ENCODE measurements at places on chromosomes 3 and 15.

DNA sequence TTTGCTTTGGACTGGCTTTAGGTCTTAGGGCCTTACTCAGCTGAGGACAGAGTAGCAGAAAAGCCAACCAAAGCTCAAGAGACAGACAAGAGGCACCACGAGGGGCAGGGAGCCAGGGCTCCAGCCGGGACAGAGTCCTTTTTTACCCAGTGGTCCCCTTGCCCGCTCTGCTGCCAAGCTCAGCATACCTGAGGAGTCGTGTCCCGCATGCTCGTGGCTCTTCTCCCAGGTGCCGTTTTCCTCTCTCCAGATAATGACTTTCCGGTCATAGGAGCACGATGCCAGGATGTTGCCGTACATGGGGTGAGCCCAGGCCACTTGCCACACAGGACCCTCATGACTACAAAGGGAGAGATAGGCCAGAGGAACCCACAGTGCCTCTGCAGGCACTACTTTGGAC lies 8.5 kb downstream of the SEC13 start:
- no peak for DNase-seq

GRCh38 chr15:57684491-57685151 lies 21.9 kb upstream of the POLR2M start:
- no peak for DNase-seq

- DNase-seq, result no peak
Observed at GRCh38 chr15:59473226-59473625, 35.2 kb downstream of the FAM81A start.

GRCh38 chr3:9412293-9412692 lies 14.9 kb downstream of the SETD5 start:
- no peak for DNase-seq

GRCh38 chr3:41819236-41819635 lies 142.7 kb downstream of the ULK4 start:
- no peak for DNase-seq

DNA sequence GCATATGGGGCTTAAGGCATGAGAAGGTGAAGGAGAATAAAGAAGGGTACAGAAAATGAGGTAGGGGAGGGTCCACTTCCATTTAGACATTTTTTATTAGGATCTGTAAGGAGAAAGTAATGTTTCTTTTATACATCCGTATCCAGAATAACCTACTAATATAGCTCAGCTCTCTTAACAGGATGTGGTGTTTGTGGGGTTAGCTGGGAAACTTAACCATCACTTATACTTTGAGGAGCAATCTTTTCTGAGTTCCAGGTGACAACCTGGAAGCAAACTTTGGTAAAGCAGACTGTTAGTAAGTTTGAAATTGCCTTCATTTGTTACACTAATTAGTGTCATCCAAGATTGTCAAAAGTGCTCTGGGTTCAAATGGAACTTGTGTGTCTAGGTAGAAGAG lies 36.6 kb downstream of the BUB1B start:
- DNase-seq, result no peak

DNA sequence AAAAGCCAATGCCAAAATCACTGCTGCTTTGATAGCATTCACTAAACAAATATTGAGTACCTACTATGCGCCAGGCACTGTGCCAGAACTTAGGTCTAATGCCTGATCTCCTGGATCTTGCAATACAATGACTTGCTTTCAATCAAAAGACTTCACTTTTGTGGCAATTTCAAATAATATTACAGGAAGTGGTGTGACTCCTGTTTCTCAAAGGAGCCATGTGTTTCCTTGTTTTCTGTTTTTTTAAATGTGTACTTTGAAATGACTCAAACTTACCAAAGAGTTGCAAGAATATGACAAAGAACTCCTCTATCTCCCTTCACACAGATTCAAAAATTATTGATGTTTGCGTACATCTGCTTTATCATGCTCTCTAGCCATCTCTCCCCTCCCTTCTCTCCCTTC lies 18.3 kb downstream of the OSBPL10 start:
- DNase-seq, result no peak

- DNase-seq, result no peak
Observed at GRCh38 chr15:66053991-66054390, 184.7 kb downstream of the RAB11A start.

DNA sequence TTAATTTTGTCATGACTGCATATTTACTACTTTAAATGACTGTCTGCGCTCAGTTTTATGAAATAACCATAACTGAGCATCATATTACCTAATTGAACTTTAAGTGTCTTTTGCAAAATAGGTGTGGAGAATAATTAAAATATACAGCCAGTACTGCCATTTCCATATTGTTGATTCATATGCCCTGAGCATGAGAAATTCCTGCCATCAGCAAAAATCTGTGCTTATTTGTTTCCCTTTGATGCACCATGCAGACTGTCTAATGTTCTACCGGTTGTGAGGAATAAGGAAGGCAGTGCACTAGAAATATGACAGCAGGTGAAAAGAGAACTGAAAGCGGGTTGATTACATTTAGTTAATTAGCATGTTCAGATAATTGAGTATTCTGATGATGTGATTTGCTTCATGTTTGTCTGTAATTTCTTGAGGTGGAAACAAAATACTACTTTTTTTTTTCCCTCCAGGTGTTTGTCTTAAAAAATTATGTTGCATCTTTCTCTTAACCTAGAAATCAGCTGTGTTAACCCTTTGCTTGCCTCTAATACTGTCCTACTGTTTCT lies 229.4 kb upstream of the AZI2 start:
- no peak for DNase-seq

GRCh38 chr15:55999658-56000057 lies 6.2 kb upstream of the NEDD4 start:
- DNase-seq, result no peak

GRCh38 chr15:69089258-69089657 lies 71.2 kb upstream of the GLCE start:
- no peak for DNase-seq

- DNase-seq, result no peak
Observed at GRCh38 chr15:31079519-31079918, 22.0 kb downstream of the TRPM1 start.

GRCh38 chr3:27147215-27147614 lies 222.0 kb downstream of the NEK10 start:
- no peak for DNase-seq

DNA sequence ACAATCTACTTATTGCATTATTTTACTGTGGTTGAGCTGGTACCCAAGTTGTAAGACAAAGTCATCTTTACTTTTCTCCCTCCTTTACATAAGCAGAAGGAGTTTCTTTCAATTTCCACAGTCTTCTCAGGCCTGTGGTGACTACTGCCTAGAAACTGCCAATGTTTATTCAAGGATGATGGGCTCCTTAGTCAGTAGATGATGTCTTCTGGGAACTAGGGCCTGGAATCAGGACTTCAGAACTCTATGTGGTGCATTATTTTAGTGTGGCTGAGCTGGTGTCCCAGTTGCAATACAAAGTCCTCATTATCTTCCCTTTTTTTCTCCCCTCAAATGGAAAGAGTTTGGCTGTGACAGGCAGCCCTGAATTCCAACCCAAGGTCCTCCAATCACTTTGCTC lies 1762.5 kb downstream of the SI start:
- DNase-seq, result no peak

GRCh38 chr3:5058471-5058951 lies 63.6 kb upstream of the ARL8B start:
- DNase-seq, result peak; percentile 55

- DNase-seq, result peak; percentile 5
Observed at GRCh38 chr3:76500746-76501275, 539.1 kb upstream of the ROBO2 start.

- peak; percentile 88 for DNase-seq
Observed at GRCh38 chr3:59573911-59574310, 524.1 kb upstream of the CFAP20DC start.

GRCh38 chr3:29429055-29429679 lies 148.3 kb downstream of the RBMS3 start:
- no peak for DNase-seq

- DNase-seq, result no peak
Observed at GRCh38 chr3:36867810-36868209, 77.0 kb downstream of the TRANK1 start.

DNA sequence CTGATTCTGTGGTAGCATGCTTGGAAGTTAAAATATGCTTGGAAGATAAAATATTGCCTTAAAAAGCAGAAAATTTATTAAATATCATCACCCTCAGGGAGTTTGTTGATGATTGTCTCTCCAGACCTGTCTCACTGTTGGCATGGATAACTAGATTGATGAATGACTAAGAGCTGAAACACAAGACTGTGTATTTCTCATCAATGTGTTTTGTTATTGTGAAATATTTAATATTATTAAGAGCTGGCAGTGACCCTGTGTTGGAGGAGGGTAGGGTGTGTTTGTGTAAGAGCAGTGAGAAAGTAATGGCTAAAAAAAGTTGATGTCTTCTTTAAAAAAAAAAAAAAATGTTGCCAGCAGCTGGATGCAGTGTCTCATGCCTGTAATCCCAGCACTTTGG lies 82.2 kb downstream of the ITPR1 start:
- DNase-seq, result no peak

DNA sequence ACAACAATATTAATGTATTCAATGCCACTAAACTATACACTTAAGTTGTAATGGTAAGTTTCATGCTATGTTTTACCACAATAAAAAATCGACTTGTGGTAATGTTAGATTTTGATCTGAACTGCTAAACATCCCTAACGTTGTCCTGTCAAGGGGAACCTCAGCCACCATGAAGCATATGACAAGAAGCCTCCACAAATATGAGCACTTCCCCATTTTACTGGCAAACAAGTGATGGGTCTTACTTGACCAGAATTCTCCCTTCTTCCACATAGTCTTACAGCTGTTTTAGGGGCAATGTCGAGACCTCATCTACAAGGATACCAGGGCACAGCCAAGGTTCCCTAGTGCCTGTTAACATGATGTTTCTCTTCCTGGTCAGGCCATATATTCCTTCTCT lies 124.2 kb upstream of the ABI3BP start:
- no peak for DNase-seq

DNA sequence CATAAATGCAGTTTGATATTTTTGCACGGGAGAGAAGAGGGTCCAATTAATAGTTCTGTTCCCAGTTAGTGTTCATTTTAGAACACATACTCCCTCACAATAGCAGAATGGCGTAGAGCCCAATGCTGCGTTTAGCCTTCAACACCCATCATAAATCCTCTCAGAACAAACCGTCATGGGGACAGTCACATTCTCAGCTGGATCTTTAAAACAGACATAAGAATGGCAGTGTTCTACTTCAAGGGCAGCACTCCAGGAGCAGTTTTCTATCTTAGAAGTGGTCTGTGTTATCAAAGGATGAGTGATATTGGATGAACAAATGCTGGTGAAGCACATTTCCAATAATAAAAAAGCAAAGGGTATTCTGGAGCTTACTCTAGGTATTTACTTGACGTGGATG lies 230.5 kb downstream of the PDZRN3 start:
- DNase-seq, result no peak

GRCh38 chr3:73422571-73422970 lies 202.2 kb downstream of the PDZRN3 start:
- DNase-seq, result no peak

DNA sequence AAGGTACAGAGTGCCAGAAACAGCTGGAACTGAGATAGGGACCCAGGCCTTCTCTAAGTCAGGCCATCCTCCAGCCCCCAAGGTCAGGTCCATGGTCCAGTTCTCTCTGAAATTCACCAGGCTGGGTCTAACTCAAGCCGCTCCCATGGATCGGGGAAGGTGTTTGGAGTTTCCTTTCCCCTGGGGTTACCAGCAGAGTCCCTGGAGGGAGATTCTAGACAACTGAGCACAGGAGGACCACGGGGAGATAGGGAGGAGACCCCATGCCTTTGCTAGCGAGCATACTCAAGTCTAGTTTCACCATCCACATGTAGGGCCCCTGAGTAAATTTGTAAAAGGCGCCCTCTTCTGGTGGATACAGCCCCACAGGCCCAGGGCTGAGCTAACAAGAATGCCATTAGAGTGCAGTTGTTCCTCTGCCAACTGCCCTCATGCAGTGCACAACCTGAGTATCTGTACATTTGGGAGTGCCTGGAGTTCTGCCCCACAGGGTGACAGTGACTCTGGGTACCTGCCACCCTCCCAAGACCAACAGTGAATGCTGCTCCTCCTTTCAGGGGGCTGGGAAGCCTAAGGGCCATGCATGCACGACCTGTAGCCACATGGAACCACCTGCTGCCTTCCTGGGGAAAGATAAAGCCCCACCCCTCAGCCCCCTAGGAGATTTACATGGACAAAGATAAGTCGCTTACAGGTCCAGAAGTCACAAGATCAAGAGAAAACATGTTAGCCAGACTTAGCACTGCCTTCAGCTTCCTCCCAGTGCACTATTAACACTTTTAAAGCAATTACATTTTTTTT lies 89.0 kb downstream of the IQSEC1 start:
- peak; percentile 81 for DNase-seq

GRCh38 chr3:52813810-52814209 lies 16.7 kb downstream of the ITIH4 start:
- no peak for DNase-seq

DNA sequence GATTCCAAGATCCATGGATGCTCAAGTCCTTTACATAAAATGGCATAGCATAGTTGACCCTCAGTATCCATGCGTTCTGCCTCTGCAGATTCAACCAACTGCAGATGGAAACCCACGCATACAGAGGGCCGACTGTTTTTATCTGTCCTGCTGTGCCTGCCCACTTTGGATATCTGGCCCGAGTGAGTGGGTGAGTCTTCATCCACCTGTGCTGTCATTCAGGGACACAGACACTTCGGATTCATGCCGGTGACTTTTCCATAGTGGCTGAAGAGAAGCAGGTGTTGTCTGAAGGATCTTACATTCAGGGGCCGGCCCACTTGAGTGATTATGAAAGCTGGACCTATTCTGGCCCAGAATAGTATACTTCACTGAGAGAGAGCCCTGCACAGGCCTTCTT lies 85.1 kb downstream of the RYR3 start:
- DNase-seq, result no peak

DNA sequence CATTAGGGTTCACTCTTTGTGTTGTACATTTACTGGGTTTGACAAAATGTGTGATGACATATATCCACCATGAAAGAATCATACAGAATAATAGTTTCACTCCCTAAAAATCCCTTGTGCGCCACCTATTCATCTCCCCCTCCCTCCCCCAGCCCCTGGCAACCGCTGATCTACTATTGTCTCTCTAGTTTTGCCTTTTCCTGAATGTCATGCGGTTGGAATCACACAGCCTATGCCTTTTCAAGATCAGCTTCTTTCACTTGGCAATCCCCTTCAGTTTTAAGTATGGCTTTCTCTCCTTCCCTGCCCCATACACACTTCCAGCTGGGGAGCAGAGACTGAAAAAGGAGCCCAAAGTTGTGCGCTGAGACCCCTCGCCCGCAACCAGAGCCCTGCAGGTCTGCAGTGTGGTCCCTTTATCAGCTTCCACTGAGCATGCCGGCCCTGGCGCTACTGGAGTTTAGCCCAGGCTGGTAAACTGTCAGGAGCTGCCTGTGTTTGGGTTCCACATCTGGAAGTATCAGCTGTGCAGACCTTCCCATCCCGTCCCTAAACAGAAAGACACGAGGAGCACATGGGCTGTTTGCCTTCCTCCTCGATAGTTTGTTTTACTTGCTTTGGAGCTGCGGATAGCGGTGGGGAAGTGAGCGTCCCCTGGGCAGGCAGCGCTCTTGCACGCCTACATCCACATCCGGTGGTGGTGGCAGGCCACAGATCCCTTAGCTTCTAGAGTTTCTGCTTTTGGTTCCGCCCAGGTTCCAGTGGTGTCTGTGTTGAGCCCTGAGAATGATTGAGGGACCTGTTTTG lies 12.3 kb downstream of the BOC start:
- peak; percentile 48 for DNase-seq

Data from AG08395 (cell line).